T-cell (primary cell): ENCODE measurements at places on chromosomes 2 and 18. TPM values are rescaled to one million over a fixed set of nuclear protein-coding genes. Genes with fewer than 3 reads are reported as not detected.

- DNase-seq, result no peak
Measured at GRCh38 chr18:24535527-24536295, 75.3 kb downstream of the HRH4 start.

DNA sequence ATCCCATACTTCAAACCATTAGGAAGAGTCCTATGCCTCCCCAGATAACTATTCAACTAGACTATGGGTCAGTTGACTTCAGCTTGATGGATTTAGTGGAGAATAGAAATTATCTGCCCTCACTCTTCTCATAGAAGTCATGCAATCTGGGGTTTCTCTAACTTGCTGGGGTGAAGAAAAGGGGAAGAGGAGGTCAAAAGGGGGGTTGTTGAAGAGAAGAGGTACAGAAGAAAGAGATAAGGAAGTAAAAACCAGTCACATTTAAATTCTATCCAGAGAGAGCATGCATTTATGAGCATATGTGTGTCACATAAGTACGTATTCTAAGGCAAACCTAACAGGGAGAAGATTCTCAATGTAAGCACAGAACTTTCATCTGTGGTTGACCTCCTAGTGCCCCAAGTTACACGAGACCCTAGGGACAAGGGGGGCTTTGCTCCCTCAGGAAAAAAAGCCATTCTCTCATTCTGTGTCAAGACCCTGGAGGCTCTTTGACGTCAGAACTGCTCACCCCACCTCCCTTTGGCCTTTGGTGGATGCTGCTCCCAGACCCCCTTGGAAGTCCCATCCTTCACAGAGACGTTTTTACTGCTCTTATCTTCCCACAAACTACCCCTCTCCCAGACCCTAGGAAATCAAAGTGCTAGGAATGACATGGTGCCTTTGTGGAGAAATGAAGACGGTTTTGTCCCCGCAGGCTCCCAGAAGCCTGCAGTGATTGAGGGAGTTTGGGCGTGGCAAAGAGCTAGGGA is 236.8 kb upstream of the TNP1 start:
- no peak for DNase-seq

- no peak for DNase-seq
Measured at GRCh38 chr2:65033178-65033577, 23.0 kb upstream of the CEP68 start.

DNA sequence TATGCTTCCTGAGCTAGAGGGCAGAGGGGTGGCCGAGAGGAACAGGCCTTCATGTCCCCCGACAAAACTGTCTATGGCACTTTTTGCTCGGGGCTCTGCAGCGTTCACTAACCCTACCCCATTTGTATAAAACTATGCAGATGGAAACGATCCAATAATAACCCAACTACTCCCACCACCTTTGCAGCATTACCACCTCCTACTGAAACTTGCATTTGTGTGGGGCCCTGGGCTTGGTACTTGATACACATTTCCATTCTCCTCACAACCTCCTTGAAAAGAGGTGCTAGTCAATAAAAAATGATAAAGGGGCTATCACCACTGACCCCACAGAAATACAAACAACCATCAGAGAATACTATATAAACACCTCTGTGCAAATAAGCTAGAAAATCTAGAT is 63.5 kb upstream of the FOSL2 start:
- no peak for DNase-seq

NAGK gene
- total RNA-seq, result 89.8 TPM
